ENCODE measurements at places on chromosomes 12 and 14.

- no peak for DNase-seq
These were observed 7.3 kb upstream of the RCOR1 start for GRCh38 chr14:102584871-102585869.

DNA sequence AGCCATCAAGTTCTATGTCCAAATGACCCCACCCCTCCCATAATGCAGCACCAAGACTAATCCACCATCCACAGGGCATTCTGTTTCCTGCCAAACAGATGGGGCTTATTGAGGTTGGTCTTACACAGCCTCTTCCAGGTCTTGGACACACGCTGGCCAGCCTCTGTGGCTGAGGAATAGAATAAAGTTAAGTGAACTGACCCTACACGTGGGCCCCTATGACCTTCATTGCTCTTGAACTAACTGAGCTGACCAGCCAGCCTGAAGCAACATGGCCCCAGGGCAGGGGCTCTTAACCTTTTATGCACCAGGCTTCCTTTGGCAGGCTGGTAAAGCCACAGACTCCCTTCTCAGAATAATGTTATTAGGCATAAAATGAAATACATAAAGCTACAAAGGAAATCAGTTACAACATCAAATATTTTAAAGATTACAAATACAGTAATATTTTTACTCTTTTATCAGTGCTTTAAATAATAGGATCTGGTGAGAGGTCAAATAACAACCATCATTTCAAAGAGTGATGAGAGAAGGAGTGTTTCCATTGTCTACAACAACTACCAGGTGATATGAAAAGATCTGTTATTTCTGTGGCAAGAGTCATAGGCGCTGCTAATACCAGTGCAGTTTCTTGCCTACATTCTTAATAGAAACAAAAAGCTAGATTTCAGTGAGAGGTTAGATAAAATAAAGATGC, 192.9 kb upstream of the NUDT4 start:
- no peak for DNase-seq

- no peak for DNase-seq
These were observed 1.4 kb downstream of the ARL6IP4 start for GRCh38 chr12:122981587-122982476.

DNA sequence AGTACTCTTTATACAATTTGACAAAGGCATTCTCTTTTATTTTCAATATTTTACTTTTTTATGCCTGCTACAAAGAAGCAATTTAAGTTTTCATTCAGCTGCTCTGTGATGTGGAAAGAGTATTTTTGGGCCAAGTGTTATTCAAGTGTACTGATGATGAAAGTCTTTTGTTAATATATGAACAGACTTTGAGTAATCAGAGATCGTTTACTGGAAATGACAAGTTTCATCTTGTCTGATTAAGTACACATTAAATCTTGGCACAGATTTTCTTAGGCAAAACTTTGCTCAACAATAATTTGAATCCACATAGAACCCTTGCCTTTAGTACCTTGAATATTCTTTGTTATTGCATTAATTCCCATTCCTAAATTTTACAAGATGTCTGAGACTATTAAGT, 13.3 kb upstream of the PZP start:
- peak; percentile 81 for DNase-seq

GRCh38 chr14:102764220-102764671, 13.0 kb upstream of the TRAF3 start:
- peak; percentile 54 for DNase-seq

- DNase-seq, result no peak
These were observed 223.8 kb downstream of the EFCAB11 start for GRCh38 chr14:89730687-89731086.

GRCh38 chr14:32358781-32359180, 29.7 kb downstream of the AKAP6 start:
- DNase-seq, result no peak

GRCh38 chr14:70907996-70908934, 1.0 kb downstream of the PCNX1 start:
- DNase-seq, result peak; percentile 45

- no peak for DNase-seq
These were observed 255.9 kb downstream of the DPF3 start for GRCh38 chr14:72638021-72638420.

GRCh38 chr12:50065726-50066310, 8.4 kb downstream of the ASIC1 start:
- DNase-seq, result no peak

- DNase-seq, result no peak
These were observed 9.2 kb upstream of the INF2 start for GRCh38 chr14:104680056-104680805.

DNA sequence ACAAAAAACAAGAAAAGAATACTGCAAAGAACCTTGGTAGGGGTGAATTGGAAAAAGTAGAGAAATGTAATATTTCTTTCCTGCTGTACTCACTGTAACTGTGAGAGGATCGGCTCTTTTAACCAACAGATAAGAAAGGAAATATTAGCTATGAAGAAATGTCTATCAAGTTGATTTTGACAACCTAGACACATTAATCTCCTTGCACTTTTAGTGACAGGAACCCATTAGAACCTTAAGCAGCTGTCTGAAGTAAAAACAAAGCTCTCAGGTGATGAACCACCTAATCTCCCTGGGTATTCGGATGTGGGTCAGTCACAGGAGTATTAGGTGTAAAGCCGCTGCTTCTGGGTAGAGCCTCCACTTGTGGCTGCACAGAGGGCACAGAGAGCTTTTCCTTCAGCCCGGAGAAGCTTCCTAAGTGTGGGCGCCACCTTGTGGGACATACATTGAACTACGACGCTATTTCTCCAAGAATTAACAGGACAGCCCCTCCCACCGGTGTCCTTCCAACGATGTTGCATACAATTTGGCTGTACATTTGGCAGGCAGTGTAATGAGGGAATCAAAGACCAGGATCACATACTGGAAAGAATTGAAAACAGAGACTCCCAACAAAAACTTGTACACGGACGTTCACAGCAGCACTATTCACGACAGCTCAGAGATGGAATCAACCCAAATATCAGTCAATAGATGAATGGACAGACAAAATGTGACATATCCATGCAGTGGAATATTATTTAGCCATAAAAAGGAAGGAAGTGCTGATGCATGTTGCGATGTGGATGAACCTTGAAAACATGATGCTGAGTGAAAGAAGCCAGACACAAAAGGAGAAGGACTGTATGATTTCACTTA, 28.9 kb upstream of the MAPKAPK5 start:
- DNase-seq, result peak; percentile 83

DNA sequence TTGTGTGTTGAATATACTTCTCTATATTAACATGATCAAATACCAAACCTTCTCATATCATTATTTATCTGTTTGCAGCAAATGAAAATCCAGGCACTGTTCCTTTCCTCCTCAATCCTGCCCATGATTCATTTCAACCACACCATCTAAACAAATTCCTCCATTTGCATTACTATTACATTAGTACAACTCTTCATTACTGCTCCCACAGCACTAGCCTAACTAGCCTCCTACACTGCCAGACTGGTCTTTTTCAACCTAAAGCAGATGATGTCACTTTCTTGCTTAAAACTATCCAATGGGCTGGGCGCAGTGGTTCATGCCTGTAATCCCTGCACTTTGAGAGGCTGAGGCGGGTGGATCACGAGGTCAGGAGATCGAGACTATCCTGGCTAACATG, 117.3 kb upstream of the MYF6 start:
- DNase-seq, result no peak

DNA sequence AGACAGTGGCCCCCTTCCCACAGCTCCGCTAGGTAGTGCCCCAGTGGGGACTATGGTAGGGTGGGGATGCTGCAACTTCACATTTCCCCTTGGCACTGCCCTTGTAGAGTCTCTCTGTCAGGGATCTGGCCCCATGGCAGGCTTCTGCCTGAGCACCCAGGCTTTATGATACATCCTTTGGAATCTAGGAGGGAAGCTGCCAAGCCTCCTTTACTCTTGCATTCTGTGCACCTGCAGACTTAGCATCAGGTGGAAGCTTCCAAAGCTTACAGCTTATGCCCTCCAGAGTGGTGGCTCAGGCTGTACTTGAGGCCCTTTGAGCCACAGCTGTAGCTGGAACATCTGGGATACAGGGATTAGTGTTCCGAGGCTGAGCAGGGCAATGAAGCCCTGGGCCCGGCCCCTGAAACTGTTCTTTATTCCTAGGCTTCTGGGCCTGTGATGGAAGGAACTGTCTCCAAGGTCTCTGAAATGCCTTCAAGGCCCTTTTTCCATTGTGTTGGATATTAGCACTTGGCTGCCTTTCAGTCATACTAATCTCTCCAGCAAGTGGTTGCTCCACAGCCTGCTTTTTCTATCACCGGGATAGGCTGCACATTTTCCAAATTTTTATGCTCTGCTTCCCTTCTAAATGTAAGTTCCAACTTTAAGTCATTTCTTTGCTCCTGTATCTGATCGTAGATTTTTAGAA, 22.2 kb upstream of the OR6J1 start:
- no peak for DNase-seq

- no peak for DNase-seq
These were observed 4.2 kb upstream of the UNC119B start for GRCh38 chr12:120706029-120706428.

DNA sequence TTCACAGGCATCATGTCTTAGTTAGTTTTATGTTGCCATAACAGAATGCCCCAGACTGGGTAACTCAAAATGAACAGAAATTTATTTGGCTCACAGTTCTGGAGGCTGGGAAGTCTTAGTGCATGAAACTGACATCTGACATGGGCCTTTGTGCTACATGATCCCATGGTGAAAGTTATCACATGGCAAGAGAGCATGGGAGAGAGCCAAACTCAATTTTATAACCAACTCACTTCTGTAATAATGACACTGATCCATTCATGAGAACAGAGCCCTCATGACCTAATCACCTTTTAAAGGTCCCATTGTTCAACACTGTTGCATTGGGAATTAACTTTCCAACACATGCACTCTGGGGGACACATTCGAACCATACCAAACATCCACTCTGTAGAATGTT, 1015.1 kb downstream of the DIO2 start:
- DNase-seq, result no peak

GRCh38 chr12:47799357-47799955, 20.2 kb downstream of the HDAC7 start:
- no peak for DNase-seq

- DNase-seq, result no peak
These were observed 4.1 kb upstream of the RBM19 start for GRCh38 chr12:113970211-113970610.

- no peak for DNase-seq
These were observed 435.3 kb upstream of the TMTC1 start for GRCh38 chr12:30219047-30219446.

DNA sequence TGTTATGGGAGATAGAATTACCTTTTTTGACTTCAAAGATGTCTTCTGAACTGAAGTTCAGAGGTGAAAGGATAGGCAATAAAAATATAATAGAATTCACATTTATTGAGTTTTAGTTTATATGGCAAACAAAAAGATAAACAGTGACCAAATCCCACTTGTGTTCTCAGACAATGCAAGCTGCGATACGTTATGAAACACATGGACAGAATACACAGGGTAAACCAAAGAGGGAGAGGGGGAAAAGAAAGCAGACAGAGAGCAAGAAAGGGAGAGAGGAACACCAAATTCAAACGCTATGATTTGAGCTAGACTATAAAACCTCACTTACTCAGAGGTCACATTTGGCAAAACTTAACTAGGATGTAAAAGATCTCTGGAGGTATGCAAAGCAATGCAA, 238.2 kb upstream of the FLRT2 start:
- DNase-seq, result no peak

GRCh38 chr14:100486025-100486828, 101.0 kb downstream of the BEGAIN start:
- peak; percentile 79 for DNase-seq

DNA sequence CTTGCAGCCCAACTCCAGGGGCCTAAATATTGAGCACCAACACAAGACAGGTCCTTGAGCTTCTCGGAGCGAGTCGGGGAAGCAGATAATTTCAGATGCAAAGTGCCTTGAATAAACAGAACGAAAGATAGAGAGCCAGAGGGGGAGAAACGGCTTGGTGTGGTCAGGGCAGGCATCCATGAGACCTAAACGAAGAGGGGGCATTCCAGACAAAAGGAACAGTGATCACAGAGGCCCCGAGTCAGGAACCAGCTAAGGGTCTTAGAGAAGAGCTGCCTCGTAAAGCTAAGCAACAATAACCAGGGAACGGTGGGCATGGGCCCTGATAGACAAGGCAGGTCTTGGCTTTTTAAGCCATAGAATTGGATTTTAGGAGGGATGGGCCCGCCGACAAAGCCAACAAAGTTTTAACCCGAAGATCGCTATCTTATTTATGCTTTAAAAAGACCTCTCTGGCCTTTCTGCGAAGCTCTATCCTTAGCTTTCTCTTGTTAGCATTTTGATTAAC, 421 bp upstream of the ACADS start:
- peak; percentile 45 for DNase-seq

- no peak for DNase-seq
These were observed 487.9 kb downstream of the PCNX1 start for GRCh38 chr14:71395151-71395604.

GRCh38 chr14:101196051-101196712, 292.7 kb upstream of the RTL1 start:
- DNase-seq, result no peak

DNA sequence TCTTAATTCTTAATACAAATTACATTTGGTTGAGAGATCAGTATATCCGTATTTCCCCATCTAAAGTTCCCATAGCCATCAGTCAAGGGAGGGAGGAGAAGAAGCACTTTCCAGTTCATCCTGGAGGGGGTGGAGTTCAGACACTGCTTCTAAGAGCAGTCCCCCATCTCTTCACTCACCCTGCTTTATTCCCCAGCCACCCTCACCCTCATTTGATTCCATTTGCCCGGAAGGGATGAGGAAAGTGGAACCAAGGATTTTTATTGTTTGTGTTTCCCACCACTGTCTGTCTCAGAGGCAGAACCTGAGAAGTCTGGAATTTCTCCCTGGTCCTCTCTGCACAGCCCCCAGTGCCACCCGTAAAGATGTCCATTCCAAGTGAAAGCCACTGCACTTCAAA, 134.2 kb upstream of the HIF1A start:
- no peak for DNase-seq

DNA sequence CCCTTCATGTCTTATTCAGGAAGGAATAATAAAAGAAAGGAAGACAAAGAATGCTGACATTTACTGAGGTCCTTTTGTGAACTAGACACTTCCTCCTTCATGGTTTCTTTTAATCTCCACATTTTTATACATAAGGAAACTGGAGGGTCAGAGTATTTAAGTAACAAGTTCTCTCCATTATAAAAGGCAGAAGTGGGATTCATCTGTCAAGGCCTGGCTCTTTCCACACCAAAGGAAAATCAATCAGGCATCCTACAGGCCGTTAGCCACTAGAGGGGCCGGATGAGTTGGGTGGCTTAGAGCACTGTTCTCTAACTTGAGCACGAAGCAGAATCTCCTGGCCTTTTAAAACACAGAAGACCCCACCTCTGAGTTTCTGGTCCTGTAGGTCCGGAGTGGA, 36.8 kb upstream of the NINJ2 start:
- DNase-seq, result no peak

GRCh38 chr12:27595231-27595642, 71.2 kb downstream of the PPFIBP1 start:
- no peak for DNase-seq

Data from DMS79 treated with DMSO at 0.1 percent for 48 hours (cell line).